Endodermal cell (in vitro differentiated cells): ENCODE measurements at places on chromosomes 1 and 21. TPM values are rescaled to one million over a fixed set of nuclear protein-coding genes. Genes with fewer than 3 reads are reported as not detected.

The SLC5A9 gene
- 114 to 295 TPM (median 115 TPM) in 3 replicates for total RNA-seq

GRCh38 chr1:167627865-167628641, 2.0 kb upstream of the RCSD1 start:
- no peak for DNase-seq
- H3K27me3 ChIP-seq: peaks cover 47% of the 10 kb centered on the region
- H3K27ac ChIP-seq: no peak overlapping the region

GRCh38 chr1:38923607-38924006, 18.0 kb downstream of the RHBDL2 start:
- H3K27ac ChIP-seq: no peak overlapping the region
- H3K36me3 ChIP-seq: no peaks in the 10 kb centered on the region
- H3K27me3 ChIP-seq: peaks cover 7% of the 10 kb centered on the region
- no peak for DNase-seq
- no peak overlapping the region for H3K4me3 ChIP-seq

- no peaks in the 10 kb centered on the region for H3K4me1 ChIP-seq
- no peaks in the 10 kb centered on the region for H3K36me3 ChIP-seq
- H3K27me3 ChIP-seq: peaks cover 8% of the 10 kb centered on the region
- no peak overlapping the region for H3K4me3 ChIP-seq
- H3K27ac ChIP-seq: no peak overlapping the region
These were observed 119.7 kb downstream of the HHAT start for GRCh38 chr1:210448297-210448892.

The LCE1C gene
- not detected in 2 replicates for total RNA-seq

GRCh38 chr1:98018074-98018473, 97.2 kb upstream of the DPYD start:
- no peak for DNase-seq
- H3K4me3 ChIP-seq: no peak overlapping the region
- no peaks in the 10 kb centered on the region for H3K36me3 ChIP-seq
- H3K27me3 ChIP-seq: no peaks in the 10 kb centered on the region

DNA sequence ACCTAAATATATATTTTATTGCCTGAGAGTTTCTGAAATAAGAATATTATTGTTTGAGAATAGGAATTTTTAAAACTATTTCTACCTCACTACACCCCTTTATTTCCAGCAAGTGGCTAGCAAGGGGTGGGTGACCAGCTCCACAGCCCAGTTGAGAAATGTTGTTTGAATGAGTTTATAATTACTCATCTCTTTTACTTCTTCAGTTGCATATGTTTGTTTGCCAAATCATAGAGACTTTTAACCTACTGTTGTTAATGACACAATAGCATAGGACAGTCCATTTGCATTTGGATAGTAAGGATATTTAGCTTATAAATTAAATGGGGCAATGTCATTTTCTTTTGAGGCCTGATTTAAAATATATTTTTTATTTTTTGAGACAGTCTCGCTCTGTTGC, 127.8 kb downstream of the NRDC start:
- H3K4me3 ChIP-seq: no peak overlapping the region
- H3K27me3 ChIP-seq: no peaks in the 10 kb centered on the region
- no peak overlapping the region for H3K27ac ChIP-seq
- no peak for DNase-seq
- peaks cover 46% of the 10 kb centered on the region for H3K36me3 ChIP-seq

- no peak overlapping the region for H3K27ac ChIP-seq
- no peak for DNase-seq
- H3K36me3 ChIP-seq: no peaks in the 10 kb centered on the region
- H3K27me3 ChIP-seq: no peaks in the 10 kb centered on the region
These were observed 196.9 kb downstream of the TTLL7 start for GRCh38 chr1:83802023-83802422.

DNA sequence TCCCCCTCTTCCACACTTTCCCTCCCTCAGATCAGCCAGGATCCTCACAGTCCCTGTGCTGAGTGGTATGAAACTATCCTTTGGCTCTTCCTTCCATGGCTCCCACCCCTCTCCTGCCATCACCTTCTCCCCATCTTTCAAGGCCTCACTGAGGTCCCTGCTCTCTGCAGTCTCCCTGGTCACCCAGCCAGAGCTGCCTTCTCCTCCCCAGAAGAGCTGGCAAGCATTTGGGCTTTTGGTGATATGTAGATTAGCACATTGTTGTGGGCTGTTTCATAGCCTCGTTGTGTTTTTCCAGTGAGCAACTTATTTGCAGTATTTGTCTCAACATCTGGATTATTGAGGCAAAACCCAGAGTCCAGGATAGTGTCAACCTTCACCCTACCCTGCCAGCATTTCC, 2.2 kb downstream of the CSF1 start:
- no peaks in the 10 kb centered on the region for H3K36me3 ChIP-seq
- H3K4me1 ChIP-seq: peaks cover 5% of the 10 kb centered on the region
- no peak overlapping the region for H3K27ac ChIP-seq
- peaks cover 38% of the 10 kb centered on the region for H3K27me3 ChIP-seq
- H3K4me3 ChIP-seq: no peak overlapping the region
- DNase-seq: peak; percentile 43

- H3K4me3 ChIP-seq: no peak overlapping the region
- H3K36me3 ChIP-seq: no peaks in the 10 kb centered on the region
- DNase-seq: peak; percentile 17
- H3K4me1 ChIP-seq: peaks cover 5% of the 10 kb centered on the region
- H3K27ac ChIP-seq: no peak overlapping the region
These were observed 26.1 kb upstream of the KCNE2 start for GRCh38 chr21:34337741-34338140.

- no peaks in the 10 kb centered on the region for H3K36me3 ChIP-seq
- peaks cover 13% of the 10 kb centered on the region for H3K4me1 ChIP-seq
- H3K27ac ChIP-seq: no peak overlapping the region
- H3K27me3 ChIP-seq: no peaks in the 10 kb centered on the region
These were observed 286.0 kb downstream of the VAV3 start for GRCh38 chr1:107678993-107679392.

DNA sequence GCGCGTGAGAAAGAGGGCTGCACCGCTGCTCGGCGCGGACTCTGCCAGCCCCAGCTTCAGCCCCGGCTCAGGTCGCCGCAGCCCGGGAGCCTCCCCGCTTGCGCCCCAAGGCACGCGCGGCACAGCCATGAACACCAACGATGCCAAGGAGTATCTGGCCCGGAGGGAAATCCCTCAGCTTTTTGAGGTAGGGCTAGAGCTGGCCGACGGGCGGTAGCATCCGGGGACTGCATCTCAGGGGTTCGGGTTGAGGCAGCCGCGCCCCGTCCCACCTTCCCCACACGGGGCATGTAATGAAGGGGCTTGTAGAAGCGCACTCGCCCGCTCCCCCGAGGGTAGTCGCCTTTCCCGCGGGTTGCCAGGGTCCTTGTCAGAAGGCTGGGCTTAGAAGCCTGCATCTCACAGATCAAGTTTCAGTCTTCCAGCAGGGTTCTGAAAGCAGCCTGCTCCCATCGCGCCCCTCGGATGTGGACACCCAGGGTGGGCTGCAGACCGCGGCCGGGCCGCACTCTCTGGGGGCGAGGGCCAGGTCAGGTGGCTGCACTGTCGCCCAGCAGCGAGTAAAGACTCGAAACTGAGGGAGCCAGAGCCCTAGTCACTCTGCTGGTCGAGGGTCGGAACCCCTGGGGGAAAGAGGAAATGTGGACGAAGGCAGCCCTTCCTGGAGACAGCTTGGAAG, 507 bp downstream of the AK5 start:
- no peak overlapping the region for H3K27ac ChIP-seq
- DNase-seq: peak; percentile 83
- H3K36me3 ChIP-seq: no peaks in the 10 kb centered on the region
- H3K4me3 ChIP-seq: peak overlapping the region; percentile 84

The B4GALT3 gene
- total RNA-seq: 30.4 and 31.2 TPM in 2 replicates

- peaks cover 10% of the 10 kb centered on the region for H3K4me1 ChIP-seq
- DNase-seq: no peak
- no peaks in the 10 kb centered on the region for H3K36me3 ChIP-seq
- no peak overlapping the region for H3K4me3 ChIP-seq
- H3K27me3 ChIP-seq: no peaks in the 10 kb centered on the region
These were observed 28.5 kb downstream of the COA7 start for GRCh38 chr1:52669696-52670095.

GRCh38 chr1:43545695-43546387, 15.2 kb downstream of the PTPRF start:
- H3K27me3 ChIP-seq: no peaks in the 10 kb centered on the region
- peak overlapping the region; percentile 65 for H3K27ac ChIP-seq
- DNase-seq: peak; percentile 98

DNA sequence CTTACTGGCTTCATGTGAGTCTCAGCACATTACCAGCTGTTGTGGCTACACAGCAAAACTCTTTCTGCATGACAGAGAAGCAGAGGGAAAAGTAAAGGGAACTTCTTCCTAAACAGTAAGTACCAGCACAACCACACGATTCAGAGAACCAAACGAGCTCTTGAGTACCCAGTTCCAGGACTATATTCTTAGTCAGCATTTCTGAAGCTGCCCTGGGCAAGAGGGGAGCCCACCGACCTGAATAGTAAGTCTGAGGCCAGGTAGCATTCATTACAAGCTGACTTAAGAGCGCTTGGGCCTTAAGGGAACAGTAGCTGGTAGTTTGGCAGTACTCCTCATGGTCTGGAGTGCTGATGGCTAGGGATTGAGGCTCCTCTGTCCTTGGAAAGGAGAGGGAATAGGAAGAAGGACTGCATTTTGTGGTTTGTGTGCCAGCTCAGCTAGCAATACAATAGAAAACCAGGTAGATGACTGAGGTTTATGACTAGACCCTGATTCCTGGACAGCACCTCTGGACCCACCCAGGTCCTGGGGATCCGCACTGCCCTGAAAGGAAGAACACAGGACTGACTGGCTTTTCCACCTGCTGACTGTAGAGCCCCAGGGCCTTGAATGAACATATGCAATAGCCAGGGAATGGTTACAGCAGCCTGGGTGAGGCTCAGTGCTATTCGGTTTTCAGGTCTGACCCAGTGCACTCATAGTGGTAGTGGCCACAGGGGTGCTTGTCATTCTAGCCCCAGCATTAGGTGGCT, 396.8 kb upstream of the PRMT6 start:
- no peaks in the 10 kb centered on the region for H3K36me3 ChIP-seq
- no peak for DNase-seq
- no peaks in the 10 kb centered on the region for H3K4me1 ChIP-seq
- H3K27me3 ChIP-seq: no peaks in the 10 kb centered on the region
- no peak overlapping the region for H3K4me3 ChIP-seq

The PYHIN1 gene
- not detected in 2 replicates for total RNA-seq

DNA sequence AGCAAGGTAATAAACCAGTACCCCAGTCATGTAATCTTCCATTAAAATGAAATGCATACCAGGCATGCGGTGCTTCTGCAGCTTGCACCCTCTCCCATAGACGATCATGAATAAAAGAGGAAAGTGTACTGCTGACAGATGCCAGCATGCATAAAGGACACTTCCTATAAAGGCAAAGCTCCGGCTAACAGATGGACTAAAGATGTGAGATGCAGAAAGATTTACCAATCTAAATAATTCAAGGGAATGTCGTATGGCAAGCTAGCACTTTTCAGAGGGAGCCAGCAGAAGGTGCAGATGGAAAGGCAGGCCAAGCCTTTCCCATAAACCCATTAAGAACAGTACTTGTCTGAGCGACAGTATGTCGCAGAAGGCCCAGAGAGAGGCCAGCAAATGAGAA, 542.0 kb downstream of the NUF2 start:
- H3K4me1 ChIP-seq: no peaks in the 10 kb centered on the region
- no peaks in the 10 kb centered on the region for H3K27me3 ChIP-seq
- H3K27ac ChIP-seq: no peak overlapping the region
- DNase-seq: no peak
- no peaks in the 10 kb centered on the region for H3K36me3 ChIP-seq

DNA sequence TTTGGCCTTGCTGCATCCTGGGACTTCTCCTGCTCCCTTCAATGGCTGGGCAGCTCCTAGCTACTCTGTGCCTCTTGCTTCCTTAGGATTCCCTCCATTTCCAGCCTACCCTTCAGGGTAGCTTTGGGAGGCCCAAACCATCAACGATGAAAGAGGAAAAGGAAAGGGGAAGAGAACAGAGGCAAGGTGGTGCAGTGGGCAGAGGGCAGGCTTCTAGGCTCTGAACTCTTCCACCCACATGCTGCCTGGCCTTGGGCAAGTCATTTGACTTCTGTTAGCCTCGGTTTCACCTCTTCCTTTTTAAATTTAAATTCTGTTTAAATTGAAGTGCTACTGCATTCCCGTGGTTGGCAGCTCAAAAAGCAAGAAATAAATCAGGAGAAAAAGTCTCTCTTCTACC, 5.7 kb upstream of the PPM1J start:
- no peak overlapping the region for H3K4me3 ChIP-seq
- DNase-seq: no peak
- H3K27me3 ChIP-seq: peaks cover 32% of the 10 kb centered on the region
- no peak overlapping the region for H3K27ac ChIP-seq
- peaks cover 9% of the 10 kb centered on the region for H3K4me1 ChIP-seq

The SH3GLB1 gene
- total RNA-seq: 63.0 to 74.4 TPM (median 64.8 TPM) in 3 replicates

DNA sequence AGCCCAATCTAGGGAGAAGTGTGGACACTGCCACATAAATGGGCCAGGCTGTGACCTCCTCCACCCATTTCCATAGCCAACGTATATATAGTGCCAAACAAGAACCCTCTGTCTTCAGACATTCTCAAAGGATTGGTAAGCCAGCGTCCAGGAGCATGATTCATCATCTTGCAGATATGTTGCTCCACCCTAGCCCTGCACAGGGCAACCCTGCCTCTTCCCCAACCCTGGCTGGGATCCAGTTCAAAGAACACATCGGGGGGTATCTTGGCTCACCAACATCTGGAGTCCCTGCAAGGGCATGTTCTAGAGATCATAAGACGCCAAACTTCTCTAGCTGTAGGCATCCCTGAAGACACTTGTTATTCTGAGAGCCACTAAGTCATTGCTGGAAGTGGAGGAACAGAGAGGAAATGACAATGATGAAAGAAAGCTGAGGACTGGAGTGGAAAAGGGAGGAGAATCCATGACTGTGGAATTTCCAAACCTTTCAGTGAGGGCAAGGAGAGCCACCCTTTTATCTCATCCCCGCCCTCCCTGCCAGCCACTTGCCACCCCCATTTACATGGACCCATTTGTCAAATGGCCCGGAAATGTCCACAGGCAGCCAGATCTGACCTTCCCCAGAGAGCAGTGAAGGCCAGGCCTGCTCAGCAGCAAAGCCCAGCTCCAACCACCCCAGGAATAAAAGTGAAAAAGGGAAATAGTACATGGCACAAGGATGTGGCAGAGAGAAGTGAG, 144.1 kb upstream of the CTTNBP2NL start:
- DNase-seq: no peak
- no peak overlapping the region for H3K27ac ChIP-seq
- no peak overlapping the region for H3K4me3 ChIP-seq
- no peaks in the 10 kb centered on the region for H3K36me3 ChIP-seq

The NLRP3 gene
- not detected in 2 replicates for total RNA-seq

The KCNT2 gene
- total RNA-seq: 11.5 to 12.6 TPM (median 12.1 TPM) in 3 replicates

DNA sequence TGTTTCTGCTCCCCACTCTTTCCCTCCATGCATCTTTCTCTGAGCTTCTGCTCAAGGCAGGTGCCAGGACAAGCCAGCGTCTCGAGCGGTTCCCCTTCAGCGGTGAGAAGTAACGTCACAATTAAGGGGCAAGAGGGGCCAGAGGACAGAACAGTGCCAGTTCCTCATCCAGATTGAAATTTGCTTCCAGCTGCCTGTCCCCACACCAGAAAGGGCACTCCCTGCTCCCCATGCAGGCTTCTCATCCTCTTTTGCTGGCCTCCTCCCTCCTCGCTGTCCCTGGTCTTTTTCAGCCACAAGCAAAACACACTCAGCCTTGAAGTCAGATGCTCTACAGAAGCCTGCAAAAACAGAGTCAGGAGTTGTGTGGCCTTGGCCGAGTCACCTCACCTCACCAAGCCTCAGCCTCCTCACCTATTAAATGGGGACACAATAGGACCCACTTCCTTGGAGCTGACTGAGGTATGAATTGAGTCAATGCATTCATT, 35.0 kb upstream of the ECE1 start:
- H3K4me3 ChIP-seq: no peak overlapping the region
- no peak overlapping the region for H3K27ac ChIP-seq
- no peak for DNase-seq
- H3K4me1 ChIP-seq: peaks cover 44% of the 10 kb centered on the region
